Activated T-helper 1 cell treated with anti-CD3 and anti-CD28 coated beads, Interleukin-12 subunit alpha, Interleukin-12 subunit beta, Interleukin-2, Interleukin-4 antibody, amounts not matched to agents 30 ng/mL and 10 ng/mL and 1 ng/mL, durations not matched to agents 14 hours and 24 hours and 36 hours (primary cell): ENCODE measurements at places on chromosomes 7 and 10. TPM values are rescaled to one million over a fixed set of nuclear protein-coding genes. Genes with fewer than 3 reads are reported as not detected.

The CYTH3 gene
- 0.65 and 1.7 TPM in 2 replicates for total RNA-seq

The PAX4 gene
- total RNA-seq, result not detected in 2 replicates

The FRA10AC1 gene
- 25.9 and 28.2 TPM in 2 replicates for total RNA-seq

The TLX1 gene
- total RNA-seq, result not detected in 2 replicates

The OR6B1 gene
- total RNA-seq, result not detected in 2 replicates

The ACBD7 gene
- 2.3 and 2.7 TPM in 2 replicates for total RNA-seq

GRCh38 chr10:109898007-109898406, 25.3 kb downstream of the XPNPEP1 start:
- DNase-seq, result no peak
- no peak overlapping the region for H3K4me3 ChIP-seq
- peaks cover 51% of the 10 kb centered on the region for H3K4me1 ChIP-seq
- H3K27me3 ChIP-seq, result no peaks in the 10 kb centered on the region
- H3K27ac ChIP-seq, result no peak overlapping the region
- peaks cover 41% of the 10 kb centered on the region for H3K36me3 ChIP-seq

GRCh38 chr10:101073631-101074030, 11.8 kb downstream of the KAZALD1 start:
- H3K36me3 ChIP-seq, result no peaks in the 10 kb centered on the region
- no peak overlapping the region for H3K27ac ChIP-seq
- H3K27me3 ChIP-seq, result peaks cover 44% of the 10 kb centered on the region
- no peak for DNase-seq

DNA sequence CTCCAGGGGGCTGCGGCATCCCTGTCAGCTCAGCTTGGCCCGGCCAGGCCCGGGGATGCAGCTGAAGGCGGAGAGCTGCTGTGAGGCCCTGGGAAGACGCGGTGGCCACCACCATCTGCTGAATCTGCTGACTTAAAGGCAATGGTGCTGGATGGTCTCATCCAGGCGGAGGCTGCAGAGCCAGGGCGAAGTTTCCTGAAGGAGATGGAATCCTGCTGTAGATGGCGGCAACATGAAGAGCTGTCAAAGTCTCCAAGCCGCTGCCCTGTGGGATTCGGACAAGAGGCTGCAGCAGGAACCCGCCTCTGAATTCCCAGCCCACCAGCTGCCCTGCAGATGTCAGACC, 200.1 kb downstream of the PTPRN2 start:
- no peaks in the 10 kb centered on the region for H3K36me3 ChIP-seq
- DNase-seq, result no peak
- no peaks in the 10 kb centered on the region for H3K4me1 ChIP-seq
- H3K27ac ChIP-seq, result no peak overlapping the region
- H3K27me3 ChIP-seq, result no peaks in the 10 kb centered on the region

- H3K4me1 ChIP-seq, result no peaks in the 10 kb centered on the region
- H3K4me3 ChIP-seq, result no peak overlapping the region
- H3K36me3 ChIP-seq, result no peaks in the 10 kb centered on the region
- no peak for DNase-seq
Measured at GRCh38 chr7:37675749-37676148, 7.8 kb upstream of the GPR141 start.

DNA sequence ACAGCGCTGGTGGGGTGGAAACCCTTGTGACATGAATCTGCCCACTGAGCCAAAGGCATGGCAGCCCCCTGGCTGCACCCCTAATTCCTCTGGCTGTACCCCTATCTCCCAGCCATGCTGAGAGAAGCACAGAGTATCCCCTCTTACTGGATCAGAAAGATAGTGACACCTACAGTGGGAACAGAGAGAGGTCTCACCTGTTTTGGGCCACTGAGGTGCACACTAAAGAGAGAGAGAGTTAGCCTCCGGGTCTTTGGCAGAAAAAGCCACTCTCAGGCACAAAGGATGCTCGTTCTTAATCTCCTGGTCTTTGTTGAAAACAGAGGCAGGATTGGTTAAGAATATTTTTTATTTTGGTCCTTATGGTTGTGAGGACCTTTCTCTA, 11.3 kb downstream of the TSPAN14 start:
- peak overlapping the region; percentile 93 for H3K27ac ChIP-seq
- DNase-seq, result no peak
- no peaks in the 10 kb centered on the region for H3K27me3 ChIP-seq
- H3K4me3 ChIP-seq, result peak overlapping the region; percentile 78
- peaks cover 29% of the 10 kb centered on the region for H3K36me3 ChIP-seq

- H3K4me1 ChIP-seq, result peaks cover 14% of the 10 kb centered on the region
- no peak overlapping the region for H3K27ac ChIP-seq
- peaks cover 4% of the 10 kb centered on the region for H3K27me3 ChIP-seq
- no peak for DNase-seq
- H3K4me3 ChIP-seq, result no peak overlapping the region
- H3K36me3 ChIP-seq, result no peaks in the 10 kb centered on the region
Measured at GRCh38 chr7:151754142-151754590, 122.7 kb downstream of the PRKAG2 start.

GRCh38 chr7:54591404-54592386, 49.5 kb downstream of the VSTM2A start:
- no peak overlapping the region for H3K4me3 ChIP-seq
- no peak overlapping the region for H3K27ac ChIP-seq
- no peaks in the 10 kb centered on the region for H3K36me3 ChIP-seq
- no peaks in the 10 kb centered on the region for H3K4me1 ChIP-seq
- no peaks in the 10 kb centered on the region for H3K27me3 ChIP-seq

DNA sequence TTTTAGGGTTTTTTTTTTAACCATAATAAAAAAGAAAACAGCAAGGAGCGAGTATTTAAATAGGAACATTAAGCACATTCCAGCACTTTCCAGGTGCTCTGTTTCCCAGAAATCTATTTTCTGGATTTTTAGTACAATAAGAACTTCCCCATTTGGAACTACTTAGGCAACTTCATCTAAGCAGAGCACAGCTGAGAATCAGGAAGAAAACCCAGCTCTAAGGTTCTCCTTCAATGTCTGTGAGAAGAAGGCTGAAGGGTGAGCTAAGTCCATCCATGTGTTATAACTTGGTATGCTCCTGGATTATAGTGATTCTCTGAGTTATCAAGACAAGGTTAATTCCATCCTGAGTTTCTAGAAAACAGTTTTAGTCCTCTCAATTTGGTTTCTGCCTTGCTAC, 181.9 kb downstream of the CYP26A1 start:
- peaks cover 2% of the 10 kb centered on the region for H3K27me3 ChIP-seq
- H3K4me1 ChIP-seq, result no peaks in the 10 kb centered on the region
- no peaks in the 10 kb centered on the region for H3K36me3 ChIP-seq
- no peak overlapping the region for H3K27ac ChIP-seq
- DNase-seq, result no peak

GRCh38 chr10:21626457-21627161, 92.6 kb downstream of the MLLT10 start:
- no peak overlapping the region for H3K4me3 ChIP-seq
- H3K27ac ChIP-seq, result no peak overlapping the region
- peaks cover 35% of the 10 kb centered on the region for H3K36me3 ChIP-seq
- no peaks in the 10 kb centered on the region for H3K27me3 ChIP-seq

DNA sequence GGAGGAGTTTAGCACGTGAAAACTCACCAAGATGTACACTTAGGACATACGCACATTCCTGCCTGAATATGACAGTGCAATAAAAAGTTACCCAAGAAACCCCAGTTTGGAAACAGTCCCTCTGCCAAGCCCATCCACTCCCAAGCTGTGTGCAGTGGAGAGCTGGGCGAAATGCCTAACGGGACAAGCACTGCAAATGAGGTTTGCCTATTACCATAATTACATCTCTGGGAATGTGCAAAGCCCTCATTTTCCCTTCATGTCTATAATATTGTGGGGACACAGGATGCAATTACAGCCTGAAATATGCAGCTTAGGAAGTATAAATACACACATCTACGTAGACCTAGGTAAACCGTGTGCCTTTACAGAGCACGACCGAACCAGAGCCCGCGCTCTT, 117.5 kb downstream of the PLXNA4 start:
- H3K4me3 ChIP-seq, result no peak overlapping the region
- H3K27me3 ChIP-seq, result peaks cover 10% of the 10 kb centered on the region
- no peak overlapping the region for H3K27ac ChIP-seq
- H3K4me1 ChIP-seq, result peaks cover 46% of the 10 kb centered on the region
- DNase-seq, result no peak

DNA sequence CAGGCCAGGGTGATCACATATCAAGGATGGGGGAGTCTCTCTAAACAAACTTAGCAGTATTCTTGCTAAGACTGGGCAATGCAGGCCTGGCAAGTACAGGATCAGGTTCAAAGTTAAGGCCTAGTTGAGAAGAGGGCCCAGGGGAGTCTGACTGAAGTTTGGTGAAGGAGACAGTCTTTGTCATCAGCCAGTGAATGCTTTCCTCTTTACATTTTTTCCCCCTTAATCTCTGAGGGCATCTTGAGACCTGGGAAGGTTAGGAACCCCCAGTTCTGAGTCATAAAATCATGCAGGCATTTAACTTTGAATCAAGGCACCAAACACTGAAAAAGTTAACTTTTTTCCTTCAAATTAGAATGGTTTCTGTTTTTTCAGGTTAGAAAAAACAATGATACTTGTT, 311.5 kb downstream of the REEP3 start:
- no peak overlapping the region for H3K4me3 ChIP-seq
- H3K27ac ChIP-seq, result no peak overlapping the region
- no peaks in the 10 kb centered on the region for H3K4me1 ChIP-seq
- H3K36me3 ChIP-seq, result no peaks in the 10 kb centered on the region

DNA sequence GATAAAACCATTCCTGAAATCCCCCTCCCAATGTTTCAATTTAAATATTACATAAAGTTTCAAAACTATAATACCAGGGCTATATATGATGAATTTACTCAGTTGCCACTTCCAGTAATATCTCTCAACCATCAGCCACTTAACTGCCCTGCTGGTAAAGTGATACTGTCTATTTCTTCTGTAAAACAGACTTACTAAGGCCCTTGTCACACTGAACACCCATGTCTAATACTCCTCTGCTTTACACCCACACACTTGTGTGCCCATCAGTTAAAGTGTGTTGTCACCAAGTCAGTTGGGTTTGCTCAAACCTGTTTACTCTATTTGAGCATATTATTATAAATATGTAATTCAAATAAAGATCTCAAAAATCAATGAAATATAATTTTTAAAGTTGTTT, 29.1 kb upstream of the DMTF1 start:
- H3K4me1 ChIP-seq, result no peaks in the 10 kb centered on the region
- peaks cover 8% of the 10 kb centered on the region for H3K27me3 ChIP-seq
- no peak overlapping the region for H3K27ac ChIP-seq
- no peak for DNase-seq
- no peak overlapping the region for H3K4me3 ChIP-seq

DNA sequence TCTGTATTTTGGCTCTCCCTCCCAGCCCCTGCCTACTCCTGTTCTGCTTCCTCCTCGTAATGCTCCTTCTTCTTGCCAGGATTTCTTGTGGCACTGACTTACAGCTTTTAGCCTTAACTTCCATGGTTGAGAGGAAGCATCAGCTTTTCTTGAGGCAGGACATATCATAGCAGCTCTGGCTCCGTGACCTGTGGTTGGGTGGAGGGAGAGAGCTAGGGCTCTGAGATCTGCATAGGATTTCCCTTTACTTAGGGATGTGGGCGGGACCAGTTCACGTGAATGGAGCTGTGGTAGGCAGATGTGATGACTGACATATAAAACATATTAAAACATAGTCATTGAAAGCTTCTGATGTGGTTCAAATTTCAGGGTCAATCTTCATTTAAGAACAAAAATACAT, 10.6 kb upstream of the RAB11FIP2 start:
- no peak overlapping the region for H3K27ac ChIP-seq
- no peaks in the 10 kb centered on the region for H3K36me3 ChIP-seq
- no peak overlapping the region for H3K4me3 ChIP-seq
- no peaks in the 10 kb centered on the region for H3K4me1 ChIP-seq
- DNase-seq, result no peak

DNA sequence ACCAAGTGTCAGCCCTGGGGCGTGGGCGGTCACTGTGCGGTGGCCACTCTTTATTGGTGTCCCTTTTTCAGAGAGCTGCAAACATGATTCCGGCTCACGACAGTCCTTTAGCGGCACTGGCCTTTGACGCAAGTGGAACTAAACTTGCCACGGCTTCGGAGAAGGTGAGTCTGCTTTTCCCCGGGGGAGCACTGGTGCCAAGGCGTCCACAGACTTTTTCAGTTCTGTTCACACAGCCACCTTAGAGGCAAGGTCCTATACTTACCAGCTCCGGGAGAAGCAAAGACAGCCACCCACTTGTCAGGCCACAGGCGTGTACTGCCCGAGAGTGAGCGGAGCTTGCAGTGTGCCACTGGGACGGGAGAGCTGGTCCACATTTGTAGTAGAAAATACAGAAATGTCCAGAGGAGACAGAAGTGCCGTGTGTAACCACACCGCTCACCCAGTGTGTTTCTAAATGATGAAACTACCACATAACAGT, 27.9 kb downstream of the WIPI2 start:
- no peaks in the 10 kb centered on the region for H3K4me1 ChIP-seq
- no peaks in the 10 kb centered on the region for H3K27me3 ChIP-seq
- no peak for DNase-seq
- H3K36me3 ChIP-seq, result peaks cover 39% of the 10 kb centered on the region
- H3K4me3 ChIP-seq, result no peak overlapping the region
- H3K27ac ChIP-seq, result no peak overlapping the region

GRCh38 chr7:157855452-157856213, 518.8 kb downstream of the DNAJB6 start:
- no peaks in the 10 kb centered on the region for H3K36me3 ChIP-seq
- no peaks in the 10 kb centered on the region for H3K27me3 ChIP-seq
- H3K4me1 ChIP-seq, result peaks cover 11% of the 10 kb centered on the region

DNA sequence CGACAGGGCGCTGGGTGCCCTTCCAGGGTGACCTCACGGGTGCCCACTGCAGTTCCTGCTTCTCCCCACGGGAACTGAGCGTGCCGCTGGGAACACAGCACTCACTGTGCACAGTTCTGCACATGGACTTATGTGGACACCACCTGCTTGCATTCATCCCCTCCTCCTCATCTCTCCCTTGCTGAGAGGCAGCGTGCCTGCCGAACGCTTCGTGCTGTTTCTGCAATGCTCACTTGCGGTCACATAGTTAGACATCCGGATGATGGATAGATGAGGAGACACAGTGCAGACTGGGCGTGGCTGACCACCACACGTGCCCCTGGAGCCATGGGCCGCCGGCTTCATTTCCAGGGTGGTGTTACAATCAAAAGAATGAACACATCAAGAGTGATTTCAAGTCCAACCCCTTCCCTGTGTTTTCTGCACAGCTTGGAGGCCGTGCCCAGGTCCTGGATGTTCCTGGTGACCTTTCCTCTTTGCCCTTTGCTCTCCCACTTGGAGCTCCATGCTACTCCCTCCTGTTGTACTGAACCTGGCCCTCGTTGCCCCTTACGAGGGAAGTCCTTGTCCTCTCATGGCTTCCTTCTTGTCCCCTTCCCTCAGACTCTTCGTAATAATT, 119.4 kb downstream of the VIPR2 start:
- no peak overlapping the region for H3K27ac ChIP-seq
- no peaks in the 10 kb centered on the region for H3K36me3 ChIP-seq
- no peak for DNase-seq
- H3K4me3 ChIP-seq, result no peak overlapping the region

- DNase-seq, result no peak
- no peak overlapping the region for H3K4me3 ChIP-seq
- H3K27ac ChIP-seq, result no peak overlapping the region
- no peaks in the 10 kb centered on the region for H3K27me3 ChIP-seq
- no peaks in the 10 kb centered on the region for H3K4me1 ChIP-seq
Measured at GRCh38 chr10:66837335-66837734, 88.5 kb upstream of the LRRTM3 start.

GRCh38 chr7:122013065-122013464, 131.0 kb downstream of the AASS start:
- H3K27me3 ChIP-seq, result no peaks in the 10 kb centered on the region
- no peaks in the 10 kb centered on the region for H3K4me1 ChIP-seq
- no peak for DNase-seq
- H3K36me3 ChIP-seq, result no peaks in the 10 kb centered on the region
- H3K27ac ChIP-seq, result no peak overlapping the region
